Activated CD4-positive, CD25-positive, alpha-beta regulatory T cell (primary cell): ENCODE measurements at places on chromosomes 5 and 9.

DNA sequence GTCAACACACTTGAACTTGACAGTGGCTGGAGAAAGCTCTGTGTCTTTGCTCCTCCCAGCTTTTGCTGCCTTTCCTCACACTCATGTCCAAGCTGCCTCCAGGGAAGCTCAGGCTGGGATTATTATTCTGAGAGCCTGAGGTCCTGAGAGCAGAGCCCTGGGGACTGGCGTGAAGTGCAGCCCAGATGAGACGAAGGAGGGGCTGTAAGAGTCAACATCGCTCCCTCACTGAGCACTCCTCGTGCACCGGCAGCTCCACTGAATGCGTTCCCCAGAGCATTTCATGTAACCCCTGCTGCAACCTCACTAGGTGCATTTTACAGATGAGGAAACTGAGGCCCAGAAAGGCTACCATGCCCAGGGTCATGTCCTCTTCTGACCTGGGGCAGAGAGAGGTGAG, 63.5 kb upstream of the PHYKPL start:
- DNase-seq: no peak

- DNase-seq: no peak
Observed at GRCh38 chr5:151718646-151719045, 31.9 kb upstream of the SPARC start.

GRCh38 chr5:41010572-41010971, 60.6 kb downstream of the MROH2B start:
- DNase-seq: no peak

- DNase-seq: no peak
Observed at GRCh38 chr5:132465059-132465707, 25.4 kb downstream of the IRF1 start.
